NCI-H524 treated with DMSO at 0.1 percent for 48 hours (cell line): ENCODE measurements at places on chromosomes 7 and 10.

- no peak for DNase-seq
Observed at GRCh38 chr10:74063256-74063655, 65.3 kb downstream of the VCL start.

DNA sequence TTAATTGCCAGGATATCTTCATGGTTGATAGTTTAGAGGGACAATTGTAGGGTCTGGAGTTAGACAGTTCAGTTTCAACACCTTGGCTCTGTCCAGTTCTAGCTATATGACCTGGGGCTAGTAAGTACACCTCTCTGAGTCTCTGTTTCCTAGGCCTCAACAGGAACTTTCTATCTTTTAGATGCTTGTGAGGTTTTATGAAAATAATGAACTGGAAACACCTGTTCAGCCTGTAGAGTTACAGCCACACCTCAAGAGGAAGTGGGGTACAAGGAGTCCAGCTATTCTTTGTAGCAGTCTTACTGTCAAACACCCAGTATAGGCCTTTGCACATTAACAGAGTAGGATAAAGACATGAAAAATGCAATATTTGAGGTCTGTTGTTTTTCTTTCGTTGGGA is 73.4 kb downstream of the CHRM2 start:
- DNase-seq = no peak

- DNase-seq = peak; percentile 38
Observed at GRCh38 chr10:67808704-67809103, 29.3 kb downstream of the DNAJC12 start.

DNA sequence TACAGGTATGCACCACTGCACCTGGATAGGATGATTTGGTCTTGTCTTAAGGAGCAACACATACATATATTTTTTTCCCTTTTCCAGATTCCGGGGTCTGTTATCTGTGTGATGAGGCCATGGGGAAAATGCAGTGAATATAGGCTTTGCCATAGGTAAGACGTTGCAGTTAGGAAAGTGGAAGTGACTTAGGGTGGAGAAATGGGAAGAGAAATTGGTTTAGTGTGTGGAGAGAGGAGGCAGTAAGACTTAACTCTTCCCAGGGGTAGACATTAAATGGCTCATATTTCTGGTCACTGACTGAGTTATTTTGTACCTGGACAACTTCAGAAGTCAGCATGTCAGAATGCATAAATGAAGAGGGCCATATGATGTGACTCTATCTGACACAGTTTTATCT is 66.7 kb downstream of the PFKFB3 start:
- DNase-seq = no peak

DNA sequence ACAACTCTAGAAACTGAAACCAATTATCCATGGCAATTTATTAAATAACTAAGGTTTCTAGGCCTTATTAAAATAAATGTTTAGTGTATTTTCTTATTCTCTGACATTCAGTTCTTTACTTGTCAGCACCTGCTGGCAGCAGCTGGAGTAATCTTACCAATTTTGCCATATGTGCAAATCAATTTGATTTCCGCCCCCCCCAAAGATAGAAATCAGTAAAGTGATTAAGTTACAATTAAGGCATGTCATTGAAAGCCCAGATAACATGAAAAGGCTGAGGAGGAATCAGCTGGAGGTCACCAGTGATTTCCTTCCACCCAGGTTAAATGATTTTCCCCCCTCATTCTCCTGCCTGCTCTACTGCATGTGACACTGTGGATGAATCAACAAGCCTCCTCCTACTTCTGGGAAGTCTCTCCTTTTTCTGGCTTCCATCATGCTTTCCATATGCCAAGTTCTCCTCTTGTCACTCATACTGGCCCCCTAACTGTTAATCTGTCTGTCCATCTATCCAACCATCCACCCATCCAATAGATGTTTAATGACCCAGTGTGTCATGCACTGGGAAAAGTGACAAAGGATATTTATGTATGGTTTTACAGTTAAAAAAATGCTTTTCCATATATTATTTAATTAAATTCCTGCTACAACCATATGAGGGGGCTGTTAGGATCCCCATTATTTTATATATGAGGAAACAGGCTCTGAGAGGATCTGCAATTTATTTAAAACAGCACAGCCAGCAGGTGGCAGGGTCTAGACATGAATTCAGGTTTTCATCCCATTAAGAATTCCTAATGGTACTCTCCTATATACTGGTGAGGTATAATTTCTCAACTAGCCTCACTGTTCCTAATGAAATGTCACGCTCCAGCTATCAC is 116.5 kb downstream of the ATXN7L1 start:
- DNase-seq = peak; percentile 42

DNA sequence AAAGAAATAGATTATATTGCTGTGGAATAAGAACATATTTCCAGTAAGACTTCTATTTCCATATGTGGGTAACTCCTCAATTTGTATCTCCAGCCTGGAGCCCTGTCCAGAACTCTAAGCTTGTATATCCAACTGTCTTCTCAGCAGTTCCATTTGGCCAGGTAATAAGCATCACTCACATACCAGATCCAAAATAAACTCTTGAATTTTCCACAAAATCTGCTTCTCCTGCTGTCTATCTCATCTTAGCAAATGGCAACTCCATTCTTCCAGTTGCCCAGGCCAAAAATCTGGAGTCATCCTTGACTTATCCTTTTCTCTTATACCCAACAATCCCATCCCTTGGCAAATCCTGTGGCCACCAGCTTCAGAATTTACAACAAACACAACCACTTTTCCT is 325.8 kb downstream of the CAMK1D start:
- no peak for DNase-seq

DNA sequence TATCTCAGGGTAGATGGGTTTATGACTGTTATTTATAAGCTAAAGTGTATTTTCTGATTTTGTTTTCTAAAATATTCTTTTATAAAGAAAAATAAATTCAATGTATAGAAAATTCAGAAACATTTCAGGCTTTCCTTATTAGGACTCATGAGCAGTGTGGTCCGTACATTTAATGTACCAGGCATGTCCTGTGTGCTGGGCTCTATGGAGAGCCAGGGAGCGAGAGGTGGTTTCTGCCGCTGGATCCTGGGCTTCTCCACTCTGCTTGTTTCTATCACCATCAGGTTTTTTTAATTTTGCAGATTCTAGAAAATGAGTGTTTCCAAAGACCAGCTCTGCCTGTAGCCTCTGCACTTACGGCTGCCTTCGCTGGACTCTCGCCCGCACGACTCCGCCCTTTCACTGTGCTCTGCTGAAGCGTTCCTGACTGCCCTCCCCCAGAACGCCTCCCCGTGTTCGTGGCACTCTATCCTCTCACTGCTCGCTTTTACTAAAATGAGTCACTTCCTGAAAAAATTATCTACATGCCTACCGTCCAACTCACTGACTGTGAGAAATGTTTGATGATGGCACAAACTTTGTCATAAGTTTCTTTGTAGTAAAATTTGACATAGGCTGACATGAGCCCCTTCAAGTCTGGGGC is 188.5 kb downstream of the ZMYND11 start:
- DNase-seq = no peak

DNA sequence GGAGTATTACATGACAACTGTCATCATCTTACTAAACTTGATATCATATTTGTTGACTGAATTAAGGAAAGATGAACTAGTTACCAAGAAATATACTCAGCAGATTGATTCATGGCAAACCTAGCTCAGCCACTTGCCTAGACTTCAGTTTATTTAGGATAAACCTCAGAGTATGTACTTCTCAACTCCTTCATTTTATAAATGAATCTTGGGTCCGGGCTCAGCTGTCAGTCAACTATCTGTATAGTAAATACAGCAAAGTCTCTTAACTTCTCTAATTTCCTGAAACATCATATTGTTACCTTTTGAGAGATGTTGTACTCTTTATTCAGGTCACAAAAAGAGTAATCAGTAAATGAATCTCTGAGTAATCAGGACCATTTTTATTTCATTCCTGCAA is 211.0 kb upstream of the KLF14 start:
- DNase-seq = no peak

GRCh38 chr10:69044546-69044945 is 43.4 kb upstream of the SRGN start:
- DNase-seq = no peak

DNA sequence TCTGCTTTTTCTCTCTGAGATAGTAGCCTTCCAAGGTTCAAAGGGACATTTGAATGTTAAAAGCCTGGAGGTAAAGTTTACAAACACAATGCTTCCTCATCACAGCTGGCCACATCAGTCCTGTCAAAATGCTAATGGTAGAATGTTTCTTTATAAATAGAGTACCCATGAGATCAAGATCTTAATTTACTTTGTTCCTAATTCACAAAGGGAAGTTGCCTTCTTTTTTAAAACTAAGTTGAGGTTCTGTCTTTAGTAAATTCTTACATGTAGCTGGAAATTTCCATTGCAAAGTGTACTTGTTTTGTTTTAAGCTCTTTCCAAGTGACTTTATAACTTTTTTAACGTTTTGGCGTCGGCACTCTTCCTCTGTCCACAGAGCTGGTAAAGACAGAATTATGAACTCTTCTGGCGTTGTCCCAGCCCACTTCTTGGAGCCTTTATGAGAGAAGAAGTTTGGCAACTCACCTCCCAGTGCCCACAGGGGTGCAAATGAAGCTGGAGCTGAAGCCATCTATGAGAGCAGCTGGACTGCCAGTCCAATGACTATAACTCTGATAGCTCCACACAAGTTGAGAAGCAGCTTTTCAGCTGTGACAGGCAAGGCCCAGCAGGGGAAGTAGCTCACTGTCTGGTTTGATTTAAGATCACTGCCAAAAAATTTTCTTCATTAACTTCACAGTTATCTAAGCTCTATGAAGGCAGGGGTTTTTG is 23.3 kb downstream of the FZD1 start:
- DNase-seq = no peak

GRCh38 chr10:101258179-101258885 is 29.1 kb upstream of the LBX1 start:
- DNase-seq = no peak

GRCh38 chr10:88408096-88408495 is 175.0 kb downstream of the RNLS start:
- DNase-seq = no peak

DNA sequence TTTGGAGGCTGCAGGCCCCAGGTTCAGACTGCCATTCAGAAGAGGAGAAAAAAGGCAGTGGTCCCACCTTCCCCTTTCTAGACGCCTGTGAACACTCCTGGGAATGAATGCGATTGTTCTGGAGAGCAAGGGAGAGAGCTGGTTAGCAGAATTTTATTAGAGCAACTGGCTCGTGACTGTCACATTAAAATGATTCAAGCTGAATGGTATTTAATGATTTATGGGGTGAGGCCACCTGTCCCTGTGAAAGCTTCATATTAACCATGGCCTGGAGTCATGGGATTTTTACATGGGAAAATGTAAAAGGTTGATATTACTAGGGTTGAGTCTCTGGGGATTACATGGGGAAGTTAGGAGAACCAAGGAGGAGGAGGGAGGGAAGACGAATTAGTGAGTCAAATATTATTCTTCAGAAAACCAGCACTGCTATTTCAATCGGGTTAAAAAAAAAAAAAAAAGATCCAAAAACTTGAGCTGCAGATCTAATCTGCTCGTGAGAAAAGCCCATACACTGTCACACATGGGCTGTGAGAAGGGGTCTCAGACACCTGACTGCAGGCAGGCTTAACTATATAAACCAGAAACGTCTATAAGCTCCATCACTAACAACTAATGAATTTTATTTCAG is 8.3 kb downstream of the CXCL12 start:
- DNase-seq = no peak

DNA sequence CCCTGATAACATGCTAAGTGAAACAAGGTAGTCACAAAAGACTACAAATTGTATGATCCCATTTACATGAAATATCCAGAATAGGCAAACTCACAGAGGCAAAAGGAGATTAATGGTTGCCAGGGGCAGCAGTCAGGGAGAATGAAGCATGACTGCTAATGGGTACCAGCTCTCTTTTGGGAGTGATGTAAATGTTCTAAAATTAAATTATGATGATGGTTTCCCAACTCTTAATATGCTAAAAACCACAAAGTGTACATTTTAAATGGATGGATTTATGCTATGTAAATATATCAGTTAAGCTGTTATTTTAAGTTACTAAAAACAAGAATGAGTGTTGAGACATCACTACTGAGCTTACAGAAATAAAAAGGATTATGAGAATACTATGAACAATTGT is 12.6 kb downstream of the CYP51A1 start:
- no peak for DNase-seq

DNA sequence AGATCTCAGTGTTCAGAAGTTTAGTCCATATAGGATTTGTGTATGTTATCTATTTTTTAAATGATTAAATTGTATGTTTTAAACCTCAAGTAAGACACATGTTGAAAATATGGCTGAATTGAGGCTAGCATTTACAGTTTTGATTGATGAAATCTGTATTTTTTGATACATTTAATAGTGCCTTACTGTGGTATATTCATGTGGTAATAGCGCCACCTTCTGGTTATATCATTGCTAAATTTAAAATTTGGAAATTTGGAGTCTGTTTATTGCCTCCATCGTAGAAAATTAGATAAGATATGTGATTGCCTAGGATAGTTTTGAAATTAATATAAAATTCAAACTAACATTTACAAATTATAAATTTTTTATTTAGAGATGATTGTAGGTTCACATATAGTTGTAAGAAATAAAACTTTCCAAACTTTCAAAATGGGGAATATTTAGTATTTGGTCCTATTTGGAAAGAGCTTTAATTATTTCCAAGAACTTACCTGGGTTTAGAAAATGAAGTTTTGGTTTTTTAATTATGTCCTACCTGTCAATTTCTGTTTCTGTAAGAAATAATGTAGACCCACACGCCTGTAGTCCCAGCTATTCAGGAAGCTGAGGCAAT is 19.1 kb upstream of the ARMS2 start:
- DNase-seq = no peak

DNA sequence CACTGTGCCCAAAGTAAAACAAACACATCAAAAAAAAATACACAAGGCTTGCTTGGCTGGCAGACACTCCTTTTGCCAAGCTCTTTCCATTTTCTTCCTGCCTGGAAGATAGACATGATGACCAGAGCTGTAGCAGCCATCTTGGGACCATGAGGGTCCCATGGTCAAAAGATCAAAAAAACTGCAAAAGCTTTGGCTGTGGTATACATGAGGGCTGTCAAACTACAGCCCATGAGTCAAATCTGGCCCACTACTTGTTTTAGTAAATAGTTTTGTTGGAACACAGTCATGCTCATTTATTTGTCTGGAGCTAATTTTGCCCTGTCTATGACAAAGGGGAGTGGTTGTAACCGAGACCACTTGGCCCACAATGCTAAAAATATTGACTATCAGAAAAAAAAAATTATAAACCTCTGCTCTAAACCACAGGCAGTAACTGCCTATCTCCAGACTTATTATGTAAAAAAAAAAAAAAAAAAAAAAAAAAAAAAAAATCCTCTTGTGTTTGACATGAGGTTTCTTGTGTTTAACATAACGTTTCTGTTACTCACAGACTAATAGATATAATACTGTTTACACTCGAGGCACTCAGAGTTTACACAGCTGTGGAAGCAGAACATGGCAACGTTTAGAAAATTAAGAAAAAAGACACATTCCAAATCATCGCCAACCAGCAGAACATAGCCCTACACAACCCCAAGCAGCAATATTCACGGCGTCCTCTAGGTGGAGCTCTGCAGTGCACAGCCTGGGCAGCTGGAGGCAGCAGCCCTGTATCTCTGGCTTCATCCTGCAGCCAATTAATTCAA is 36.9 kb downstream of the ASB13 start:
- DNase-seq = no peak
